ENCODE measurements at places on chromosomes 1 and 21.

DNA sequence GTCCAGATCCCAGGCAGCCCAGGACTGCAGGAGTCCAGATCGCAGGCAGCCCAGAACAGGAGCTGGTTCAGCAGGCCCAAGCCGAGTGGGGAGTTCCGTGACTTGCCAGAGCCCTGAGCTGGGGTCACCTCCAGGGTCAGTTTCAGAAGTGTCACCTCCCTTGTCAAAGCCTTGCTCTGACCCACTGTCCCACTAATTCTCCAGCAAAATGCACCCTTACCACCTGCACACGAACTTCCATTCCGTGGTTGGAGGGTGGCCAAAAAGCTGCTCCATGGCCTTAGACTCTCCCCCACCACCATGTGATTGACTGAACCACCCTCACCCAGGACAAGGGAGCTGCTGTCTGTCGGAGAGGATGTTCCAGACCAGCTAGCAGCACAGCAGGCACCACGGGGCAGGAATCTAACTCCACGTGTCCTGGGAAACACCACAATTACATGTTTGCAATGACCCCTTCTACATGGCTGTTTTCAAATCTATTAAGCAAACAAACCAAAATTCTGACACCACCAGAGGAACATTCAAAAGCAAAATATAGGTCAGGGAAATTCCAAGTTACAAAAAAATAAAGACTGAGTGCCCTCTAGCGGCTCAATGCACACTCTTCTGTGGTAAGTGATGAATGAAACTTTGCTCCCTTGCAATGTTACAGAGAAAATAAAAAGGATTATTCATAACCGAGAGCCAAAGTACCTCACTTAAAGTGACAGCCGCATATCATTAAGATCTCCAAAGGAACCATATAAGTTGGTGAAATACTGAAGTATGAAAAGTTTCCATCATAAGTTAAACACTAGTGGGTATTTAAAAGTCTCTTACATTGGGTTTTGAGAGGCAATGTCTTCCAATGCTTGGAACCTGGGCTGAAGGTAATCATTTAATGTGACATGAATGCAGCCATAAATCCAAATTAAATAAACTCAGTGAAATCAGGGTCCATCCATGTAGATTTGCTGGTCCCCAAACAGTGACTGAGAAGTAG lies 76.3 kb downstream of the NPHP4 start:
- no peak for DNase-seq

- DNase-seq: no peak
Observed at GRCh38 chr1:107640207-107640606, 324.8 kb downstream of the VAV3 start.

DNA sequence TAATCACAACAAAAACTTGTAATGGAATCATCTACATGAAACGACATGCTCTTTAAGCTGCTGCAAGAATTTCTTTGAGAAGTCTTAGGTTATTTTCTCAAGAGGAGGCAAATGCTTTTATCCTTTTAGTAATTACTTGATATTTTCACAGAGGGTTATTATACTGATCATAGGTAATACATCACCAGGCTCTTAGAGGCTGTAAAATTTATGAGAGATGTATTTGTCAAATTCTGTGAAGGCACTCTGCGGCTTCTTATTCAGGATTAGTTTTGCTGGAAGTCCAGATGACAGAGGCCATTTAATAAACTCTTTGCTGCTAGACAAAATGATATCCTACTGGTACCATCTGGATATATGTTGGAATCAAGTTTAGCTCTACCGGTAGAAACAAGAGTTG lies 624.3 kb upstream of the BRINP3 start:
- DNase-seq: no peak

- DNase-seq: no peak
Observed at GRCh38 chr1:30834253-30834652, 74.3 kb downstream of the SDC3 start.

DNA sequence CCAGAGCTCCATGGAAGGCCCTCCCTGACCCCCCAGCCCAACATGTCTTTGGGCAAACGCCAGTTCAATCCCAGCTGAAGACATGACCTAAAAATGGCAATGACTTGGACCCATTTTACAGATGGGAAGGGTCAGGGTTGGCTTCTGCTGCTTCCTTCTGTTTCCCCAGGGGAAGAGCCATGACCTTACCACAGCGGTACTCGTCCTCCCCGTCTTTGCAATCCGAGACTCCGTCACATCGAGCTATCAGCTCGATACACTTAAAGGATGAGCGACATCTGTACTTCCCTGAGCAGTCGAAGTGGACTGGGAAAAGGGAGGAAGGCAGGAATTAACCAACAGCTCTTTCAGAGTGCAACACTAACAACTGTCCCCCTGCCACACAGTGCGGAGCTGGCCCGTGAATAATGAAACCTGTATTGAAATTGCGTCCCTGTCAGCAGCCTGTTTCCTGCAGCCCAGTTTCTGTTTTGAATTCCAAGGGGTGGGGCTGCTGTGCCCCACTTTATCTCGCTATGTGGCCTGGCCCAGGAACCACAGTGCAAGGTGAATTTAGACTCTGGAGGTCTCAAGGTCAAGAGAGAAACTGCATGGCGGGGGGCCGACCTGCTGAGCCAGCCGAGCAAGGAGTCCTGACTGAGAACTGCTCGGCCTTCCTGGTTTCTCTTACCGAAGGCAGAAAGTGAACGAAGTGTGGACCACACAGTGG lies 7.0 kb downstream of the TMPRSS3 start:
- DNase-seq: no peak

- no peak for DNase-seq
Observed at GRCh38 chr21:46191686-46192575, 7.7 kb upstream of the SPATC1L start.

- no peak for DNase-seq
Observed at GRCh38 chr1:1091344-1092148, 17.4 kb upstream of the RNF223 start.

GRCh38 chr1:10899490-10900250 lies 103.2 kb upstream of the CASZ1 start:
- no peak for DNase-seq

GRCh38 chr1:23910553-23911246 lies 2.5 kb downstream of the CNR2 start:
- DNase-seq: no peak

DNA sequence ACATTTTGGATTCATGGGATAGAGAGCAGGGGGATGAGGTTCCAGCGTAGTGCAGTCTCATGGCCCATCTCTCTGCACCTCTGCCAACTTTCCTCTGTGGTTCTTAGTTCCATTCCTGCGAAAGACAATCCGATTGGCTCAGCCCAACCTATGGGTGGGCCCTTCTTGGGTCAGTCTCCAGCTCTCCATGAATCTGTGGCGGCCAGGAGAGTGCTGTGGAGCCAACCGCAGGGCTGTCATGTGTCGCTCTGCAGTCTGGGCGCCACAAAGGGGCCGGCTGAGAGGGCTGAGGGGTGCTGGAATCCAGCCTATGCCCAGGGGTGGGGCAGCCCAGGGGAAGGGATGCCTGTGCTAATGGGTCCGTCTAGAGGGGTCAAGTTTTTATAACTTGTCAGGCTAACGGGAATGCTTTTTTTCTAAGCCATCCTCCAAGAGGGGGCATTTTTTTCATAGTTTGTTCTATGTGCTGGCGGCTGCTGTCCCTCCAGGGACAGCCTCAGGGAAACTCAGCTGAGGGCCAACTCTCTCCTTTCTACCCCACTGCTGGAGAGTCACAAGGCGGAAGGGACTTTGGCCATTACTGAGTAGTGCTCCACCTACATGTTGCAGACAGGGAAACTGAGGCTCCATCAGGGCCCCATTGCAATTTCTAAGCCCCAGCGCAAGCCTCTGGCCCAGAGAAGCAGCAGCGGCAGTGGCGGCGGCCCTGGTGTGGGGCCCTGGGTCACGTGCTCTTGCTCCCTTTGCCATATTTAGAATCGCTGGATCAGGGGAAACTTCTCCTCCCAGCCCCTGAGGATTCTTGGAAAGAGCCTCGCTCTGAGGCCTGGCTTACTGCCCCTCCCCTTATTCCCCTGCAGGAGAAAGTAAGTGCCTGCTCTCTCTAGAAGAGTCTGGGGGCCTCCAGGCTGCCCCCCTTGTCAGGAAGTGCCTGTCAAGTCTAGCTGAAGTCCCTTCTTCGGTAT lies 23.4 kb downstream of the KCNQ4 start:
- no peak for DNase-seq

GRCh38 chr1:7760245-7760644 lies 10.9 kb upstream of the VAMP3 start:
- no peak for DNase-seq

- DNase-seq: no peak
Observed at GRCh38 chr1:156893048-156893953, at the start of gene PEAR1. TSS of gene PEAR1 (plus strand) at chr1:156893718. CDS start at chr1:156903927, 10,209 bp downstream.

DNA sequence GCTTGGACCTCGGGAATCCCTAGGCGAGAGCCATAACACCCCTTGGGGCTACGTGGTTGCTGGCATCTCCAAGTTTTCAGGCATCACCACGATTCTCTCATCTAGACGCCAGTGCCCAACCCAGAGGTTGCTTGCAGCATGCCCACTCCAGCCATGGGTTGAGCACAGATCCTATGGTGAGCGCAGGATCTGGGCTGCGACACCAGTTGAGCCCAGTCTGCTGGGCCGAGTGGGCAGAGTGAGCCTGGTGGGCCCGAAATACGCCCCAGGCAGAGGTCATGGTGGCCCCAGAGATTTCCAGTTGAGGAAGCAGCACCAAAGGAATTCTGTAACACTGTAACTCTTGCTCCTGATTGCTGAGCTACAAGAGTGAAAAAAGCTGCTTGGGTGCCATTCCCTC lies 46.1 kb upstream of the GRIK1 start:
- no peak for DNase-seq

DNA sequence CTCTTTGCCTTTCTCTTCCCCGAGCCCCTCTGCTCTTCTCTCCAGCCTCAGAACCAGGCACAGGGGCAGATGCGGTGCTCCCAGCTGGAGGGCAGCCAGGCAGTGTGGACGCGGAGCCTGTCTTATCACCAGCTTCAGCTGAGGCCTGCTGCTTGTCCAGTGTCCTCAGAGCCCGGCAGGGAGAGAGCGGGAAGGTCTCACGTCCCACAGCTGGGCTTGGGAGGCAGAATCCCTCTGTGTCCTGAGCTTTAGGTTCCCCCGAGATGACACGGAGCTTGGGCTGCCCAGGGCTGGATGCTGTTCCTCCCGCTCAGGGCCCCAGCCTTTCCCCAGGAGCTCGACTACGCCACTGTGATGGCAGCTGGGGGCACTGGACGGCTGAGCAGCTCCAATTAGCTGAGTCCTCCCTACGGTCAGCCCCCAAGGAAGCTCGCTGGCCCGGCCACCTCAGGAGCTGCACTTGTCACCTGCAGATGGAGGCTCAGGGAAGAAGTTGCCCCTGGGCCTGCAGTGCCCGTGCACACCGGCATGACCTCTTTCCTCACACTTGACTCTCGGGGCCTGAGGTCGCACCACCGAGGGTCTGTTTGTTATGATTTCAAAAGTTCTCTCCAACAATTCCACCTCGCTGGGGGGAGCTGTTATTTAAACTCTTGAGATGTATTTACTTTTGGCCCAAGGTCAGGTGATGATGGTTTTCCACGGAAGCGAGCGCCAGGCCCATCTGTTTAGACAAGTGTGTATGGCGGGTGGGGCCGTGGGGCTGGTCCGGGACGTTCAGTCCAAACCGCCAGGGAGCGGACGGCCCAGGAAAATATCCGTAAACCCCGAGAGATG lies 127.3 kb downstream of the SIK1 start:
- no peak for DNase-seq

DNA sequence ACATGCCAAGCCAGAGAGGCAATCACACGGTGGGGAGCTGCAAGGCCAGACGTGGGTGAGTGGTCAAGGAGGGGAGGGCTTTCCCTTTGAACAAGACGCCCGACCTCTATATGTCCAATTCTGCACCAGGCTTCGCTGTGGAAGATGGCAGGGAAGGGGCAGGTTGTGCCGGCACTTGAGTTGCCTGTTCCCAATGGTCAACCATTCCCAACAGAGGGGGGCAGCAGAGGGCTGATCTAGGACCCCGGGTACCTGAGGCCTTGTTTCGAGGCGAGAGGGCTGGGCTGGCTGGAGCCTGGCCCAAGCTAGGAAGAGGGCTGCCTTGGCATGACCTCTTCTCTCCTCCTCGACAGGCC lies 64.9 kb downstream of the TMEM53 start:
- no peak for DNase-seq

- DNase-seq: peak; percentile 90
Observed at GRCh38 chr1:16248603-16249516, 11.9 kb upstream of the CPLANE2 start.

DNA sequence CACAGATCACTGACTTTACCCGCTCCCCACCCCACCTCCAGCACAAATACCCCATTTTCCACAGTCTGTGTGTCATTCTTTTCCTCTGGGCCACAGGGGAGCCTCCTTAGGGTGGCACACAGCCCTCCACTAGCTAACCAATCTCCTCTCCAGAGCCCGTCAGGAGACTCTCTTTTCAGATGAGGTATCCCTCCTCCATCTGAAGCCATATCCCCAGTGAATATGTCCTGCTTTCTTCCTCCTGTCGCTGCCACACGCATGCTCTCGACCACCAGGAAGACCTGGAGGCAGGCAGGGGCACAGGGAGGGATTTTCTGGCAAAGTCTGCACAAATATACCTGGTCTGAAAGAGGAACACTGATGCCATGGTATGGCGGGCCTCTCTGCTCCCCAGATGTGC lies 635 bp downstream of the ZNF648 start:
- no peak for DNase-seq

GRCh38 chr1:156421062-156421938 lies 52.3 kb downstream of the RHBG start:
- DNase-seq: peak; percentile 11

DNA sequence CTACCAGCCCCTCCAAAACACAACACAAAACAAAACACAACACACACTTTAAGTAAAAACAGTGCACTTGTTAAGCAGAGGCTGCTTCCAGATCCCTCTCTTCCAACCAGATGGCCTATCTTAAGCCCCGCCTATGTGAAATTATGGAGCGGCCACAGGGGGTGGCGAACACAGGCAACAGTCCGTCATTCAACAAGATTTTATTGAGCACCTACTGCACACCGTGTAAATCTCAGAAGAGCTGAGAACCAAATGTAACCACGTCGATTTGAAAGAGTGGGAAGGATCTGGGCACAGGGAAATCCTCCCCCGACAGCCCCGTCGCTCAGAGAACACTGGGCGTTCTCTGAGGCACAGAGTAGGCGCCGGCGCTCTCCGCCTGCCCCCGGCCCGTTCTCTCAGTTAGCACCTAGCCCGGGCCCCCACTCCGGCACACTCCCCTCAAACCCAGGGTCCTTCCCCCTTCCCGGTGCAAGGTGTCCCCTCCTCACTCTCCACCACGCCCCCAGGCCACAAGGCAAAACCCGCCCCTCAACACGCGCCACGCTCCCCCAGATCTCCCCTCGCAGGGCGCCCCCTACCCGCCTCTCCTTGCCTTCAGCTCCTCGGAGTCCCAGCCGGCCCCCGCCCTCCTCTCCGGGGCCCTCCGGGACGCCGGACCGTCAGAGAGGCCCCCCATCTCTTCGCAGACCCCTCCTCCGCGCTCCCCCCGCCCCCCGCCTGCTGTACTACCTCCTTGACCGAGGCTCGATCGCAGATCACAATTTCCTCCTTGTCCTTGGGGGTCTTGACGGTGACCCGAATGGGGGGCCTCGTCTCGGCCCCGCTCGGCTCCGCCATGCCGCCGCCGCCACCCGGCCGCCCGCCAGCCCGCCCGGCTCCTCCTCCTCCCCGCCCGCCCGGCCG lies 483 bp downstream of the UBQLN4 start:
- DNase-seq: no peak
